NCI-H748 treated with DMSO at 0.1 percent for 48 hours (cell line): ENCODE measurements at places on chromosomes 2 and 18.
A peak's percentile ranks its signal among the peaks of the same experiment; 100 is the strongest.

- no peak for DNase-seq
These were observed 16.0 kb downstream of the ARID5A start for GRCh38 chr2:96552315-96553175.

- DNase-seq = peak; percentile 44
These were observed 57.8 kb upstream of the KIF5C start for GRCh38 chr2:148817210-148817708.

DNA sequence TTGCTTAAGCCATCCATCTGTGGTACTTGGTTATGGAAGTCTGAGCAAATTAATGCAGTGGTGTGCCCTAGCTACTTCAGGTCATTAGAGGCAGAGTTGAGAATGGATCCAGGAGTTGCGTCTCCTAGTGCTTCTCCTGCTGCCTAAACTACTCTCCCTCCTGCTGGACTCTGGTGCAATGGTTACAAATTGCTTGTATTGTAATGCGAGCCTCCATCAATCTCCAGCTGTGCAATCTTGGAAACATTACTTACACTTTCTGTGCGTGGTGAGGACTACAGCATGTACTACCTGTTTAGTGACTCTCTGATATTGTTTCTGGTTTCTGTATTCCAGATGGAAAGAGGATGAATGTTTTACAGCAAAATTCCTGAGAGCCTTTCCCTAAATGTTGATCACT, 119.0 kb upstream of the CYRIA start:
- peak; percentile 33 for DNase-seq

DNA sequence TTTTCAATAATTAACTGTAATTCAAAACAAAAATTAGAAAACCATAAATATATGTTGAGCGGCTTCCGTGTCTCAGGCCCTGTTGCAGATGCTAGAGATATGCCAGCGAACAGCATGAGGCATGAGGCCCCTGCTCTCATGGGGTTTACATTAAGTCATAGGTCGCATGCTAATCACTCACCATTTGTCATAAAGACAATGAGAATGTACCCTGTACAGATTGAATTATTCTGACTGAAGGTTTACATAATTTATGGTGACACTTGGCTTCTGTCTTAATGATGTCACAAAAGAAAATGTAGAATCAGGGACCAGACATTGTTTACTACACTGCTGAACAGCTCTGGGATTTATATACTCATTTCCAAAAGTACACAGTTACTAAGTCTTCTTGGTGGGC, 5.9 kb upstream of the VAPA start:
- no peak for DNase-seq

DNA sequence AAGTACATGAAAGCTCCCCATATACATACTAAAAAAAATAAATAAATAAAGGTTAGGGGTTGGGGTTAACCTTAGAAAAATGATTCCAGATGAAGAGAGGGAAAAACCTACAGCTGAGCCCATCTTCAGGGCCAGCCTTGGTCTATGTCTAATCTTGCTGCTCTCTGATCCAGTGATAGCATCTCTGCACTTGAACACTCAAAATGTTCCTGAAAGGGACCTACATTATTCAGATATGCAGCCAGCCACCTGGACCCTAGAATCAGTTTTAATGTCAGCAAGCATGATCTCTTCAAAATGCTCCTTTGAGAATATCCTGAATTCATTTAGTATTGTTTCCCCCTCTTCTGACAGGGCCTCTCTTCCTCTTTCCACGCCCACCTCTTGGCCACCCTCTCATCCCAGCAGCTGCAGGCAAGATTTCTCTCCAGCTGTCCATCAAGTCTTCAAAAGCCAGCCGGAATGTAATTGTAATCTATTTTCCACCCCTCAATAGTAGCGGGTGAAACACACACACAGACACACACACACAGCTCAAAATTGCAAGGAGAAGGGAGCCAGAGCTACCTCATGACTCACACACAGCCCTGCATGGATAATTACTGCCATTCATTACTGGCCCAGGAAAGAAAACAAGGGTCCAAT, 135.5 kb downstream of the MYO3B start:
- DNase-seq = peak; percentile 81

- DNase-seq = no peak
These were observed 3.1 kb downstream of the ARHGEF33 start for GRCh38 chr2:38892819-38893218.

GRCh38 chr2:40760071-40760666, 308.3 kb upstream of the SLC8A1 start:
- DNase-seq = peak; percentile 52

DNA sequence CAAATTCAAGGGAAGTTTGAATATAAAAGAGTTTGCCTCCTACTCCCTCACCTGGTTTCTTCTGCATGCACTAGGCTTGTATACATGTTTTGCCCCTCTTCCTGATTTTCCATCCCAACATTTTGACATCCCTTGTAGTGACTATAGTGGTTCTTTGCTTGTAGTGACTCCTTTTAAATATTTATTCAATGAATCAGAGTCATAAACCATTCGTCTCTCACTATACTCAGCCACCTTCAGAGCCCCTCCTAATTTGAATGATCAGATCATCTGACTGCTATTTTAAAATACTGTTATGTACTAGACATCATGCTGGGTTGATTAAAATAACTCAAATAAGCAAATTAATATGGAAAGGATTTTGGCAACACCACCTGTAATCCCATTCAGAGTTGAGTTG, 492.1 kb upstream of the PIK3C3 start:
- DNase-seq = no peak

GRCh38 chr2:162118166-162119031, 33.6 kb downstream of the GCG start:
- DNase-seq = no peak

DNA sequence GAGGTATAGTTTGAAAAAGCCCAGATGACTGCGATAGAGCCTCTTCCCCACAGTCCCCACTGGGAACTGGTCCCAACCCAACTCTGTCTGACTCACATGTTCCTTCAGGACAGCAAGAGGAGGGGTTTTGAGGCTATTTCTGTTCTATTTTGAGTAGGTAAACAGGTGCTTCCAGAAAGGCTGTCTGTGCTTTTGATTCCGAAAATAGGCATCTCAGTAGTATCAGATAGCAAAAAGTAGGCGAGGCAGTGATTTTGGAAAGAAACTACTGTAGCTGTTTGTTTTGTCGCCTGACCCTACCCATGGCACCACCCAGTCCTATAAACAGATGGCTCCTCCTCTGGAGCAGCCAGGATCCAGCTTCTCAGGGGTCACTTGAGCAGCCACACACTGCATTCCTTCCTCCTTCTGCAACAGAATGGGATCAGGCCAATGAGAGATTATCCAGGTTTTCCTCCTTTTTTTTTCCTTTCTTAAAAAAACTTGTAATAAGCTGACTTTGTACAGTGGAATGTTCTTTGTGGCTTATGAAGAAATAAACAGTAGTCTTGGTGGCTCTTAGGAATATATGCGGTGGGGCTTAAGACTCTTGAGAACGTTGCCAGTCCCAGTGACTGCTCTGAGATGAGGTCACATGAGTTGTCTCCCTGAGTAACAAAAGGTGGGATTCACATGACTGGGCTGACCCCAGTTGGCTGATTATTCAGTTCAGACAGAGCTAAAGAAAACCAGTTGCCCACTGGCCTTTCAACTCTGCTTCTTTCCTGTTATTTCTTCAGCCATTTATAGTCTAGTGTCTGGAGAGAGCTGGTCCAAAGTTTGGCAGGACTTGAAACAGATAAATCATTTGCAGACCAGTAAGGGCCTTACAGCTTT, 98.6 kb downstream of the KCNS3 start:
- no peak for DNase-seq

GRCh38 chr2:18050001-18050400, 171.5 kb downstream of the KCNS3 start:
- no peak for DNase-seq

GRCh38 chr2:143083636-143084035, 45.6 kb upstream of the ARHGAP15 start:
- DNase-seq = no peak

DNA sequence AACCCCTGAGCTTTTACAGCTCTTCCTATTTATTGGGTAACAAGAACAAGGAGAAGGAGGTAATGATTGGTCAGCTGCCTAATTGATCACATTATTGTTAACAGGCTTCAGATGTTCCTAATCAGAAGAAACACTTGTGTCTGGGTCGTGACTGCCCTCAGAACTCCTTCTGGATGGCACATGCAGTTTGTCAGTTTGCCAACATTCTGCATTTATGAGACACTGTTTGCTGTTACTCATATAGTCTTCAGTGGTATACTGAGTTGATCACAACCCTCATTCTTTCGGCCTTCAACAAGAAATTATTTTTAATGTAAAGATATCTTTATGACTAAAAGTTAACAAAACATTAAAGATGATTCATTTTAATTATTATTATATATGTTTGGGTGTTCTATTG, 95.7 kb upstream of the DOCK10 start:
- DNase-seq = no peak

DNA sequence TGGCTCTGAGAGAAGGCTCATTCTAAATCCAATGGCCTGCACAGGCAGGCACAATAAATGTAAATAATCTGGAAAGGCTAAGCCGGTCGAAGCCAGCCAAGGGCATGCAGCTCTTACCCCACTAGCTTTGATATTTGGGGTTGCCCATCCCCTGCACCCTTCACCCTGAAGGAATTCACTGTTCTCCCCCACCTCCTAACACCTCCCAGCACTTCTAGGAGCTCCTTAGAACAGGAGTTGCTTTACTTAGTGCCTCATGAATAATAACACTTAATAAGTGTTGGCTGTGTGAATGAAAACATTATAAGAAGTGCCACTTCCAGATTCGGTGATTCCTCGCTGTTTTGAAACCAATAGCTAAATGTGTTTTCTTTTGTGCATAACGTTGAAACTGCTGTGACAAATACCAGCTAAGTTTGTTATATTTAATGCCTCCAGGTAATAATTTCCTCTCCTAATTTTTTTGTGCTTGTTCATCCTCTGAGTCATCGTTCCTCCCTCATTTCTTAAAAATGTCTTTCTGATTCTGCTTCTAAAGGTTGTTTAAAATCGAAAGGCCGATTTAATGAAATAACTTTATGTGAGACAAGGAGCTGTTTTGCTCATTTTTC, 458.8 kb downstream of the METTL4 start:
- DNase-seq = no peak

DNA sequence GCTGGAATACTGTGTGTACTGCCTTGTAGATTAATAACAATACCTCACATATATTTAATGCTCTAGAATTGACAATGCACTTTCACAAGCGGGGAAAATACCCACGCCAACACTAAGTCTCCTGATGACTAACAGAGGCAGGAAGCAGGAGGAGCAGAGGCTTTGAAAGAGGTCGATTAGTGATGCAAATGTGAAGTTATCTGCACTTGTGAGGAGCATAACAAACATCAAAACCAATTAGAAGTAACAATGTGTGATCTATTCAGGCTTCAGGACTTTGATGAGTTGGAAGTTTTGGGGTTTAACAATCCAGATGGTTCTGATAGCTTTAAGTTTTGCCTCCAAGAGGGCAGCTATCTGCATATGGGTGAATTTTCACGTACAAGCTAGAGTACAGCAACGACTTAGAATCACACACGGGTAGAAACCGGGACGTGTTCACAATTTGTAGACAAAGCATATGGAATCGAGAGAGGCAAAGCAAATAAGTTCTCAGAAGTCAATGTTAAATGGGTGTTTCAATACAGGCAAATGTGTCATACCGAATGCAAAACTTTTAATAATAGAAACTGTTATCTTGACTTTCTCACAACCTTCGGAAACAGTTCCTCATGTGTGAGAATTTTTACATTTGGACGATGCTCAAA, 114.5 kb downstream of the METTL8 start:
- no peak for DNase-seq

GRCh38 chr2:238160206-238161129, 1.7 kb downstream of the ERFE start:
- DNase-seq = no peak

DNA sequence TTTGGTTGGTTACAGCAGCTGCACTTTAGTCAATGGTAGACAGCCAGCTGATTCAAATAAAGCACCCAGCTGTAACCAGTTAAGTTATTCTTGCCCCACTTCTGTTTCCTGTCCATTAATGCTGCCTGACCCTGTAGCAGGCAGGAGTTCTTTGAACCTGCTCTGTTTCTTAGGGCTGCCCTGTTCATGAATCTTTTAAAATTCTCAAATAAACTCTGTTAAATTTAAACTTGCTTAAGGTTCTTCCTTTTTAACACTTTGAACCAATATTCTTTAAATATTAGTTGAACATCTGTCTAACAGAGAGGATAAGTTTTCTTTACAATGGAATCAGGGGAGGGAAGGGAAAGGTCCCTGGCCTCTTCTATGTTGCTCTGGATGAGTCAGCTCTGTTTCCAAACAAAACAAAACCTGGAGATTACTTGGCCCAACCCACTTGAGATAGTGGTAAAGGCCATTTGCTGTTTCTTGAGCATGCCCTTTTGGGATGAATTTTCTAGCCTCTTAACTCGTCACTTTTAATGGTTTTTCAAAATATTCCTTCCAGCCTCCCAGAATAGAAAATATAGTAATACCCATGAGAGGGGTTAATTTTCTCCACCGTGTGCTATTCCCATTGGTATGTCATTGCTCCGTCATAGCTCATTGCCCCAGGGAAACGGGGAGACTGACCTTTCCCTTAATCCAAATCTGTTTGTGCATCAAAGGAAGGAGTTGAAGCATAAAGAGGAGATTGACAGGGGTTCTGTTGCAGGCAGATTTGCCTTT, 112.1 kb upstream of the FHL2 start:
- DNase-seq = no peak

DNA sequence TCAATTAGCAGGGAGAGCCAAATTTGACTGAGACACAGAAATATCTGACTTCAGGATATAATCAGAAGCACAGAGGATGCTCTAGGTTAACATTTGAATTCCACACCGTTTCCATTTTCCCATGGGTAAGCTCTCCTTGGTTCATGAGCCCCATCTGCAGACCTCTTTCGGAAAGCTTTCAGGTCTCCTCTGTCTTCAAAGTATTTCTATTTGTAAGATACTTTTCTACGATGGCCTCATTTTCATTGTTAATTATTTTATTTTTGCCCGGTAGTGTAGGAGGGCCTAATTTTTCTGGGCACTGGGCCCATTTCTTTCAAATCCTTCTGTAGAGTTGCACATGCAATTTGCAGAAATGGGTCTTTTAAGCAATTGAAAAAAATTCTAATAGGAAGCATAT, 53.8 kb downstream of the LRPPRC start:
- no peak for DNase-seq

DNA sequence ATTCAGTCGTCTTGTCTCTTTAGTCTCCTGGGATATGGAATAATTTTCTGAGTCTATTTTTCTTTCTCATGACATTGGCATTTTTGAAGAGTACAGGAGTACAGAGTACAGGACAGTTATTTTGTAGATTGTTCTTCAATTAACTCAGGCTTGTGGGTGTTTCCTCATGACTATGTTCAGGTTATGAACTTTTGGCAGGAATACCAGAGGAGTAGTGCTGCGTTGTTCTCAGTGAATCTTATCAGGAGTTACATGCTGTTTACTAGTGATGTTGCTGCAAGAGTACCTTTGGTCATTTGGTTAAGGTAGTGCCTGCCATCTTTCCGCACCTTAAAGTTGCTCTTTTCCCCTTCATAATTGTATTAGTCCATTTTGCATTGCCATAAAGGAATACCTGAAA, 41.3 kb upstream of the AGFG1 start:
- no peak for DNase-seq
